ENCODE measurements at places on chromosomes 2 and 18.

- no peak for DNase-seq
Measured at GRCh38 chr2:134401081-134401497, 147.2 kb downstream of the MGAT5 start.

GRCh38 chr2:101380376-101380775, 6.9 kb downstream of the CREG2 start:
- DNase-seq = peak; percentile 56

- DNase-seq = no peak
Measured at GRCh38 chr2:96888072-96889011, 18.5 kb upstream of the SEMA4C start.

DNA sequence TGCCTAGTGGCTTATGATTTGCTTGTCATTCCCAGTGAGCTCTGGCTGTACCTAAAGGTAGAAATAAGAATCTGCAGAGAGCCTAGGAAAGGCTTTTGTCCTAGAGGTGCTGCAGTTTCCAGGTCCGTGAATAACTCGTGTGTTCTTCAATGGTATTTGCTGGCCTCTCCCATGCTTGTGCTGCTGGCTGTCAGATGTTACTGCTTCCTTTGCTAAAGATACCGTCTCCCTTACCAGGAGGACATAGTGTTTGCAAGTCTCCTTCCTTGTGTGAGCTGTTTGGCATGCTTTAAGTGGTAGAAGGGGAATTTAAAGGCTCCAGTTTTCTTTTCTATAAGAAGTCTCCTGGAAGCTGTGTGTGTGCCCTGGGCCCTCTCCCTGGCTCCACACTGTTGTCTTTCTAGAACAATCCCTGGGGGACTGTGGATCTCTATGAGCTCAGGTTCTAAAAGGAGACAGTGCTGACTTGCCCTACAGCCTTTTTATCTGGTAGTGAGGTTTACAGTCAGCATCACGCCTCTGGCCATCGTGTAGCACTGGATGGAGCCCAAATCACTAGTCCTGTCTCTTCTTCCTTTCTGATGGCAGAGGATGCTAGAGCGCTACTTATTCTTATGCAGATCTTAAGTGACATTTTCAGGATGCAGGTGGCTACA, 65.8 kb downstream of the RNF144A start:
- no peak for DNase-seq

- DNase-seq = no peak
Measured at GRCh38 chr18:77015771-77016710, 116.5 kb downstream of the MBP start.

- no peak for DNase-seq
Measured at GRCh38 chr2:69998761-69999160, 37.3 kb upstream of the ASPRV1 start.

DNA sequence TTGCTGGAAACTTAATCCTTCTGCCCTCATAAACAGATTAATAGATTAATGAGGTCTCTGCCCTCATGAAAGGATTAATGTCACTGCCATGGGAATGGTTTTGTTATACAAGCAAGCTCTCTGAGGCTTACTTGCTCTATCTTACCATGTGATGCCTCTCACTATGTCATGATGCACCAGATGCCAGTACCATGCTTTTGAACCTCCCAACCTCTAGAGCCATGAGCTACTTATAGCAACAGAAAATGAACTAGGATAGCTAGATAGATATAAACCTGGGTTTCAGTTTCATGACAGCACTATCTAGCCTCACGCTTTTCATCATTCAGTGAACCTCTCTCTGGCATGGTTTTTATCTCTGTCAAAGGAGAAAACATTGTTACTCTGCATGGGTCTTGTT, 371.6 kb upstream of the LRP1B start:
- no peak for DNase-seq

DNA sequence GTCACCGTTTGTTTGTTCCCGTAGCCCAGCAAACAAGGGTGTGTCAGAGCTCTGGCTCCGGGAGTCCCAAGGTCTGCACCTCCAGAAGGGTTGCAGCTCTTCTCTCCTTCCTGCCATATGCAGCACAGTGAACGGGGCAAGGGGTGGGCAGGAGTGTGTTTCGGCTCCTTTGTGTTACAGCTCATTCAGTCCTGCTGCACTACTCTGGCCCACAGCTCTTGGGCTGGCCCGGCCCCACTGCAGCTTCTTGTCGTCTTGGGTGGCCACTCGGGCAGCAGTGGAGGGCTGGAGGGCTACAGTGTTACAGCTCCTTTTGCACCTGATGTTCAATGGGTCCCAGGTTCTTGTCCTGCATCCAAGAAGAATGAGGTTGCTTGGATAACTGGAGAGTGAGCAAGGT, 408.3 kb downstream of the DCC start:
- no peak for DNase-seq

DNA sequence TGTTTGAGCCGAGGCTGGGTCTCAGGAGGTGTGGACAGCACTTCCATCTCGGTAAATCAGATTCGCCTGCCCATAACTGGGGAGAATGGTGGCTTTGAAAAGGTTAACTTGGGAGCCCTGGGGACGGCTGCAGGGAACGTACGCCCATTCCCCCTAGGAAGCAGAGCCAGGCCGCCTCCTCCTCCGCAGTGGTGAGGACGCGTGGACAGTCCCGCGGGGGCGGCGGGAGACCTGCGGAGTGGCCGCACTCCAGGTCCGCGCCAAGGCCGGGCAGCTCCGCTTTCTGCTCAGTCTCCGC, 845 bp upstream of the MYCN start:
- DNase-seq = no peak

- DNase-seq = no peak
Measured at GRCh38 chr2:240300261-240300821, 135.1 kb upstream of the GPC1 start.

GRCh38 chr2:208392300-208392699, 14.3 kb upstream of the PTH2R start:
- no peak for DNase-seq

GRCh38 chr2:162317058-162317742, 1.3 kb downstream of the IFIH1 start:
- no peak for DNase-seq

DNA sequence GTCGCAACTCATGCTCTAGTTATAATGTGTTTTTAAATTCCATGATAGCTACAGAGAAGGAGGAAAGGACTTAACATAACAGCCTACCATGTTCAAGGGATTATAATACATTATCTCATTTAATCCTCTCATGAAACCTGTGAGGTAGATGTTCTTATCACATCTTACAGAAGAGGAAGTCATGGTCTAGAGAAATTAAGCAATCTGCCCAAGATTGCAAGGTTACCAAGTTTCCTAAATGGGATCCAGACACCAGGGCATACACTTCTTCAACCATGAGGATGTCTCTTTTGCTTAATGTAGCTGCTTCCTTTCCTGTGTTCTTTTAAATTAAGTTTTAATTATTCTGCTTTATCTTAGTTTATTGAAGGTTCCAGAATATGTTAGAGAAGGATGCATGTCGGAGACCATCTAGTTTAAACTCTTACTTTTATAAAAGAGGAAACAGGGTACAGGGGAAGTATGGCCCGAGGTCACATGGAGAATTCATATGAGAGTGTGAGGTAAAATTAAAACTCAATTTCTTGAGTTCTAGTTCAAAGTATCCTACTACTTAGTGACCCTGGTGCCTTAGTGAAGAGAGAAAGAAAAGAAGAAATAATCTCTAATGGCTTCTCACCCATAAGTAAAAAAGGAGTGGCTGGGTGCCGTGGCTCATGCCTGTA, 3.6 kb upstream of the IL1A start:
- DNase-seq = no peak

GRCh38 chr2:240873805-240874714, 5.4 kb downstream of the AGXT start:
- DNase-seq = peak; percentile 14

- DNase-seq = no peak
Measured at GRCh38 chr18:26056291-26056690, 34.1 kb downstream of the SS18 start.

DNA sequence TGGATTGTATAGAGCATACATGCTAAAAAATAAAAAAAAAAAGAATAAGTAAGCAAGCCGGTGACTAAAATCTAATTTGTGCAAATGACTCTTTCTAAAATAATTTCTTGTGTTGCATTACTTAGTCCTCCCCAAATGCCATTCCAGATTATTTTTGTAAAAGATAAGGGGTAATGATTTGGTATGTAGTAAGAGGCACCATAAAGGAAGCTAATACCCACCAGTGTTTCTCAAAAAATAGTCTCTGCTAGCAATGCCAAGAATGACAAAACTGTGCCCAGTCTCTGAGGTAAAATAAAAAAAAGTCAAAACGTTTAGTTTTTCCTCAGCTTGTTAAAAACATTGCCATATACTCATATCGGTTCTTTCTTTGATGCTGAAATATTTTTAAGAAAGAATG, 2.7 kb downstream of the METTL5 start:
- no peak for DNase-seq

DNA sequence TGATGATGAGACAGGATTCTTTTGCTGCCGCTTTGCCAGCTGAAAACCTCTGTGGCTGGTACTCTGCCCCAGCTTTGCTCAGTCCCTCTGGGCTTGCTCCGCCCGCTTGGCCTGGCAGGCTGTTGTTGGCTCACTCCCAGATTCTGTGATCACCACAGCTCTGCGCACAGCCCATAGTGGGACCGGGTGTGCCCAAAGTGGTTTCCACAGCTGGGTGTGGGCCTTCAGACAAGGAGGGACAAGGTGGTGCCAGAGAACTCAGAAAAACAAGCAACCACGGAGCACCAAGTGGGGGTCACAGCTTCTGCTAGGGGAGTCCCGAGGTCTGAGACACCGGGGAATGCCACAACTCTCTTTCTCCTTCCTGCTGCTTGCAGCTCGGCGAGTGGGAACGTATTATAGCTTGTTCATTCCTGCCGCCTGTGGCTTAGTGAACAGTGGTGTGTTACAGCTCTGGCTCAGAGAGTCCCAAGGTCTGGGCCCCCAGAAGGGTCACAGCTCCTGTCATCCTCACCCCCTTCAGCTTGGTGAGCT, 9.2 kb upstream of the KYNU start:
- no peak for DNase-seq

DNA sequence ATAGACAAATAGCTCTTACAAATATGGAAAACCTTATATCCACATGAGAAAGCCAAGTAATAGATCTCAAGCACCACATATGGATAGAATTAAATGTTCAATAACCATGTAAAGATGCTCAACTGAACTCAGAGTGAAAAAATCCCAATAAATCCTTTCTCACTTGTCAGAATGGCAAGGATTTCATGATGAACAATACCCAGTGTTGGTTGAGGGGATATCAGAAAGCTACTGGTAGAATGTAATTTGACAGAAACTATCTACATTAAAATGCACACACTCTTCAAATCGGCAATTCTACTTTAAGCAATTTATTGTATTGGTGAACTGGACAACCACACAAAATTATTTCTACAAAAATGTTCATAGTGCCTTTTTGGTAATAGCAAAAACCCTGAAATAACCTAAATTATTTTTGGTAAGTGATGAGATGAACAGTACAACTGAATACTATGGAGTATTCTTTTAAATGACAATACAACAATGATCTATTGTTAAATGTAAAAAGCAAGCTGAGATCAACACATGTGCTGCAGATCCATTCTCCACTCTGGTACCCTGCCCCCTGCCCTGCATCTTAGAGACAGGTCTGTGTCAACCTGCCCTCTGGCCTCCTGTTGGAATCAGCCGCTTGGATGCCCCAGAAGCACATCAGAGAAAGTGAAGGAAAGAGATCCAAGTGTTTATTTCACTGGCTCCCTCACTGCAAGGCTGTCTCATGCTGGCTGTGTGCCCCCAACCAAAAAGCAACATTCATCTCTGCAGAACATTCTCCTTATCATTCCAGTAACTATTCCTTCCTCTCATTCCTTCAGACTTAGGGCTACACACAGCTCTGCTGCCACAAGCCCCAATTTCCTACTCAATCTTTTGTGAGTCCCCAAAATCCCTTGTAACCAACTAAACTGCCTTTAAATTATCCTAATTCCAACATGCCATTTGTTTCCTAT, 442.5 kb downstream of the LRATD1 start:
- no peak for DNase-seq

DNA sequence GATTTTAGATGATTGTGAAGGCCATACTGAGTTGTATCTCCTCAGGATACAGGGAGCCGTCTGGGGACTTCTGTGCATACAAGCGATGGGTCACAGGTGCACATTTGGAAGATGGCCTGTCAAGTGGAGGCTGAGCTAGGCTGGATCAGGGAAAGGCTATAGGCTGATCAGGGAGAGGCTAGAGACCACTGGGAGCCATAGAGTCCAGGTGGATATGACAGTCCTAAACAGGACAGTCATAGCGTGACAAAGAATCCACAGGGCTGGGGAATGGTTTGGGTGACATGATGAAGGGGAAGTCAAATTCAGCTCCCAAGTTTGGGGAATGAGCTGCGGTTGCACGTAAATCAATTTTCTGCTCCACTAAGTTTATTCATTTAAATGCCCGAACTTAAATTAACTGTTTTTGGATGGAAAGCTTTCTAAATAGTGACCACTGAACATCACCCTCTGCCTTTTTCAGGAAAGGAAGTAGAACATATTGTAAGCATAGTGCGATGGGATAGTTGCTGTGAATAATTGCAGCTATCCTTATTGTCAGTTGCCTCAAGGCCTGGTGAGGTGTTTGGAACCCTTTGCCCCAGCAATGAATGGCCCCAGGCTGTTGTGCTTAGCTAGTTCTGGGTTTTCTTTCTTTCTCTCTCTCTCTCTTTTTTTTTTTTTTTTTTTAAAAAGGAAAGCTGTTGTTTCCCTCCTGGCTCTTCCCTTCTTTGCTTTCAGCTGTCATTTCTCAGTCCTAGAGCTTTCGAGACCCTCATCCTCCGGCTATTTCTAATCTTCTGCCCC, 50.5 kb downstream of the KLHL29 start:
- no peak for DNase-seq

GRCh38 chr2:118223992-118224894, 136.0 kb downstream of the INSIG2 start:
- no peak for DNase-seq

GRCh38 chr2:9631878-9632700, 1.3 kb upstream of the YWHAQ start:
- no peak for DNase-seq

- no peak for DNase-seq
Measured at GRCh38 chr2:25897506-25897905, 19.2 kb upstream of the ASXL2 start.

GRCh38 chr2:193963472-193964119, 1693.4 kb upstream of the SLC39A10 start:
- peak; percentile 12 for DNase-seq

DNA sequence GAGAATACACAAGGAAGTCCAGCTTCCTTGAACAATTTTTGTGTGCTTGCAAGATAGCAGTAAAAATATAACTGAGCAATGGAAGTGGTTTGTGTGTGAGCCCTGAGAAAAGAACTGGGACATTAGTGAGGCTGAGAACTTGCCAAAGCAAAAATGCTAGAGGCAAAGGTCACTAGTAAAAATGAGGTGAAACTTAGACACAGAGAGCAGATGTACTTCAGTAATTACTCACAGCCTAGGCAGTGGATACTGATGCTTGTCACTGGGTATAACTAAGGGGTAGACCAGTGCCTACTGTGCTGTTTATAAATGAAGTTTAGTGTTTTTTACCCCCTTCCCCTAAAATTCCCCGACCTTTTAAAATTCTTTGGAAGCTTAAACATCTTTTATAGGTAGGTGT, 450.1 kb downstream of the LPIN1 start:
- DNase-seq = no peak

- DNase-seq = peak; percentile 73
Measured at GRCh38 chr2:208064220-208064961, 39.1 kb upstream of the PLEKHM3 start.

Measured in NCI-H226 (cell line).